ENCODE measurements at places on chromosomes 12 and 14.

DNA sequence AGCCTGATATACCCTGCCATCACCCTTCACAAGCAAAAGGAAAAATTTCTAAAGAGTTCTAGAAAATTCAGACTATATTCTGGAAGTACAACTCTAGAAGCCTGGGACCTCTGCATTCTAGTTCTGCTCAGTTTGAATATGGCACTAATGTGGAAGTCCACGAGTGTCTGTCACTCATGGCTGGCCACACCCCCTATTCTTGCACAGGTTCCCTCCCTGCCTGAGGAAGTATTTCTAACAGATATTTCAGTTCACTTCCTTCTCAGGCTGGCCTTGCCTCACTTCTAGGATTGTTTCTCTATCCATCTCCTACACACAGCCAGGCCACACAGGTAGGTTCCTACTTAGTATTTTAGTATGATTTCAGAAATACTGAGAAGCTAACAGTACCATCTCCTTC lies 67.4 kb downstream of the PHLDA1 start:
- H3K4me3 ChIP-seq = no peak overlapping the region
- H3K27me3 ChIP-seq = no peaks in the 10 kb centered on the region
- no peak overlapping the region for H3K27ac ChIP-seq
- DNase-seq = no peak
- H3K36me3 ChIP-seq = no peaks in the 10 kb centered on the region
- H3K4me1 ChIP-seq = no peaks in the 10 kb centered on the region

DNA sequence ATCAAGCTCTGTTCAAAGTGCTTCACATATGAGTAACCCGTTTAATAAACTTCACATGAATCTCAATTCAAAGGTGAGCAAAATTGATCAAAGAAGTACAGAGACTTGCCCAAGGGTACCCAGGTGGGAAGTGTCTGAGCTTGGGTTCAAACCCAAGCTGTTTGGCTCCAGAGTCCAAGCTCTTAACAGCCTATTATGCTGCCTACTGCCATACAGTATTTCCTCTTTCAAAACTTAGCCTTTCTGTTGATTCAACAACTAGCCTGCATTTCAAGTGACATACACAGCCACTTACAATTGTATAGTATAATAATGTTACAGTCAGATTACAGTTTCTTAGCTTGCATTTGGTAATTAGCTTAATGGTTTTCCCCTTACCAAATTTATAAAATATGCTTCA lies 29.7 kb downstream of the FRMD6 start:
- H3K4me1 ChIP-seq = no peaks in the 10 kb centered on the region
- DNase-seq = no peak

DNA sequence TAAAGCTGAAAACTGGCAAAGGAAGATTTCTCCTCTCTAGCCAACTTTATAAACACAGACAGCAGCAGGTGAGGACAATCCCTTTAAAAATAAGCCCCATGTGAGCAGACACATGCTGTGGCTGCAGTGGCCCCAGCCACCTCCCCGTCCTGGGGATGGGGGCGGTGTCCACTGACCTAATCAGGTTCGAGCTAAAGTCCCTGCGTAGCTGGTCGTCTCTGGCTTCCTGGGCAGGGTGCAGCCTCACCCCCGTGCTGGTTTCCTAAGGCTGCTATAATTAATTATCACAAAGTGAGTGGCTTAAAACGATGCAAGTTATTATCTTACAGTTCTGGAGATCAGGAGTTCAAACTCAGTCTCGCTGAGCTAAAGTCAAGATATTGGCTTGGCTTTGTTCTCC lies 1.0 kb downstream of the BDKRB1 start:
- H3K4me1 ChIP-seq = no peaks in the 10 kb centered on the region
- no peaks in the 10 kb centered on the region for H3K27me3 ChIP-seq
- no peaks in the 10 kb centered on the region for H3K36me3 ChIP-seq
- no peak overlapping the region for H3K27ac ChIP-seq
- no peak overlapping the region for H3K4me3 ChIP-seq
- no peak for DNase-seq

DNA sequence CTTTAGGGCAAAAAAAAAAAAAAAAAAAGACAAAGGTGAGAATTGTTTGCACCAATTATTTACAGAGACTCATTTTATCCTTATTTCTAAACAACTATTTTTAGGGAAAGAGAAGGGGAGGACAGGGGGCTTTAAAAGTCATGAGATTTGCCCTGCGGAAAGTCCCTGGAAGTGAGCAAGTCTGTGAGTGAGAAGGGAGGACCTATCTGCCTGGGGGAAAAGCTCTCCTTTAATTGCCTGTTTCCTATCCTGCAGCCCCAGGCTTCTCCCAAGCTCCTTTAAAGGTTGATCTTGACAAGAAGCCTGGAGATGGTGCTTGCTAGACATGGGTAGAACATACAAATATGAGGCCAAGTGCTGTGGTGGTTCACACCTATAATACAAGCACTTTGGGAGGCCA lies 8.3 kb upstream of the CHST11 start:
- H3K36me3 ChIP-seq = no peaks in the 10 kb centered on the region
- H3K27ac ChIP-seq = no peak overlapping the region
- H3K4me3 ChIP-seq = no peak overlapping the region
- DNase-seq = no peak
- no peaks in the 10 kb centered on the region for H3K27me3 ChIP-seq
- peaks cover 3% of the 10 kb centered on the region for H3K4me1 ChIP-seq

DNA sequence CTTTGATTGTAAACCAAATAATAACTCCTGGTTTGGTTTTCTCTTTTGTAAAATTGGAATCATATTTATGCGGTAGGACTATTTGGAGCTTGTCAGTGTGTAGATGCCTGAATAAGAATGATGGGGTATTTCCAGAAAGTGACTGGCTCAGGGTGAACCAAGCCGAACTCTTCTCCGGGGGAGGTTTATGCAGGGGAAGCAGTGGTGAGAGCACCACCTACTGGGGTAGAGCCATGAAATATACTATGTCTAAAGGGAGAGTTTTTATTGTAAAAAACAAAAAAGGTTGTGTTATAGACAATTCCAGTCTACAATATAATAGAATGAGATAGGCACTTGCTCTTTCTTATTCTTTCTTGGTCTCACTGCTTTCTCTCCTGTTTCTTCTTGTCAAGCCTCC lies 222.9 kb upstream of the SLC16A7 start:
- no peaks in the 10 kb centered on the region for H3K36me3 ChIP-seq
- H3K27me3 ChIP-seq = no peaks in the 10 kb centered on the region
- H3K27ac ChIP-seq = no peak overlapping the region
- no peak for DNase-seq
- H3K4me1 ChIP-seq = no peaks in the 10 kb centered on the region

DNA sequence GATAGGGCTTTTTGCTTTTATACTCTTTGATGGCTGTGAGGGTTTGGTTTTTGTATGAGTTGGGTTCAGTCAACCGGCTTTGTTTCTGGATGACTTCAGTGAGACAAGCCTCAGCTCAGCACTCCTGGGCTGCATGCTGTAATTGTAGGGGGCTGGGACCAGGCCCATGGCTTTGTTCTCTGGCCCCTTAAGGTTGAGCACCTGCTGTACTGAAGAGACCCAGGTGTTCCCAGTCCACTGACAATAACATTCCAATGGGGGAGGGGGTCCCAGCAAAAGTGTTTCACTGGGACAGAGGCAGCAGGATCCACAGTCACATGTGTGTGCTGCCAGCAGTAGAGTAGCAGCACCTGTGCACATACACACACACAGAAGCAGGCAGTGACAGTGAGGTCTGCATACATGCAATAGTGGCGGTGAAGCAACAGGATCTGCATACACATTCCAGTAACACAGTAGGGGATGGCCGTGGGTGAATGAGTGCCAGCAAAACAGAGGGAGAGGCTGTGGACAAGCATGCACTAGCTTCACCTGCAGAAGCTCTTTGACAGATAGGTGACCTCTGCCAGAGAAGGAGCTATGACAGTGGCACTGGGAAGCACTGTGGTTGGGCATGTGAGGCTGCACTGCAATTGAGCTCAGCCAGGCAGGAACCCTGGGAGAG lies 240.4 kb downstream of the ASCL1 start:
- no peak overlapping the region for H3K4me3 ChIP-seq
- no peaks in the 10 kb centered on the region for H3K4me1 ChIP-seq
- no peak overlapping the region for H3K27ac ChIP-seq
- no peaks in the 10 kb centered on the region for H3K36me3 ChIP-seq
- no peaks in the 10 kb centered on the region for H3K27me3 ChIP-seq

DNA sequence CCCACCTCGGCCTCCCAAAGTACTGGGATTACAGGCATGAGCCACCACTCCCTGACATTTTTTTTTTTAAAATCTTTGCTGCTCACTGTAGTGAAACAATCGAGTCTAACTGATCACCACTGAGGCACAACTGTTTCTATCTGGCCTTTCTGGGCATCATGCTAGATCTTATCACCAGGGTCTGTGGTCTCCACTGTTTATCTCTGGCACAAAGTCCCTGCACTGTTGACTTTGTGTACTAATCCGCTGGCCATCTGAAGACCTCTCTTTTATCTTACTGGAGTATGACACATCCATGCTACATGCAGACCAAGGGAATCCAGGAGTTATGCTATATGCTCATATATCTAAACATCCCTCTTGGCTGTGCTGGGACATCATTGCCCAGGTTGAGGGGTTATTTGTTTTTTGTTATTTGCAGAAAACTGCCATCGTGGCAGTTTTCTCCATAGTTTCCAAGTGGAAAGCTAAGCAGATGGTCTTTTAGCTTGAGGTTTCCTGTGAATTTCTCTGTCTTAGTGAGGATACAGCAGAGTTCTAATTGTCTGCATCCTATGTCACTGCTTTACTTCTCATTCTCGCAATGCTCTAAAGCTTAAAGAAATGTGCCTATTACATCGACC lies 456.9 kb downstream of the CCER1 start:
- no peak overlapping the region for H3K27ac ChIP-seq
- no peaks in the 10 kb centered on the region for H3K27me3 ChIP-seq
- no peaks in the 10 kb centered on the region for H3K36me3 ChIP-seq
- no peaks in the 10 kb centered on the region for H3K4me1 ChIP-seq

- H3K27ac ChIP-seq = no peak overlapping the region
- H3K4me3 ChIP-seq = no peak overlapping the region
- no peaks in the 10 kb centered on the region for H3K36me3 ChIP-seq
- no peaks in the 10 kb centered on the region for H3K27me3 ChIP-seq
- no peaks in the 10 kb centered on the region for H3K4me1 ChIP-seq
- no peak for DNase-seq
Observed at GRCh38 chr12:28550757-28551704, 360.8 kb downstream of the CCDC91 start.

GRCh38 chr12:90621927-90622326 lies 333.0 kb downstream of the CCER1 start:
- H3K4me1 ChIP-seq = no peaks in the 10 kb centered on the region
- H3K4me3 ChIP-seq = no peak overlapping the region
- no peaks in the 10 kb centered on the region for H3K36me3 ChIP-seq
- H3K27me3 ChIP-seq = no peaks in the 10 kb centered on the region

- H3K27ac ChIP-seq = no peak overlapping the region
- no peak overlapping the region for H3K4me3 ChIP-seq
- H3K36me3 ChIP-seq = no peaks in the 10 kb centered on the region
- no peaks in the 10 kb centered on the region for H3K27me3 ChIP-seq
Observed at GRCh38 chr14:103905842-103906456, 22.3 kb upstream of the TDRD9 start.

GRCh38 chr14:56299306-56299984 lies 181.2 kb downstream of the PELI2 start:
- H3K27ac ChIP-seq = no peak overlapping the region
- H3K36me3 ChIP-seq = no peaks in the 10 kb centered on the region
- no peaks in the 10 kb centered on the region for H3K27me3 ChIP-seq
- H3K4me1 ChIP-seq = no peaks in the 10 kb centered on the region
- no peak for DNase-seq

GRCh38 chr12:52245259-52245961 lies 12.4 kb downstream of the KRT7 start:
- H3K27me3 ChIP-seq = peaks cover 17% of the 10 kb centered on the region
- H3K27ac ChIP-seq = no peak overlapping the region
- DNase-seq = no peak
- no peaks in the 10 kb centered on the region for H3K36me3 ChIP-seq

DNA sequence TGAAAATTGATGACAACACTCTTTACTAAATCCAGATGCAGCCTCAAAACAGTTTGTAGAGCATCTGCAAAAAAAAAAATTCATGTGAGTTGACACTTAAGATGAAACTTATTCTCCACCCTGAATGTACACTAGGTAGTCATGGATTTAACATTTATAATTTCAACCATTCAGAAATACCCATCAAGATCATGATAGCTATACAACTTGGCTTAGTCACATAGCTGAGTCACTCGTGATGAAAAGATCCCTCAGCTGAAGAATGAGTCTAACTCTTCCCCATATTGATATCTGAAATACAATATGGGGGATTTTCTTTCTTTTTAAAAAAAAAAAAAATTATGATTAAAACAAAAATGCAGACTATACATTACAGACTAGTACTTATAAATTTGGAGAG lies 104.8 kb upstream of the PLEKHG7 start:
- H3K4me1 ChIP-seq = no peaks in the 10 kb centered on the region
- no peaks in the 10 kb centered on the region for H3K27me3 ChIP-seq
- no peak overlapping the region for H3K27ac ChIP-seq
- no peak for DNase-seq

DNA sequence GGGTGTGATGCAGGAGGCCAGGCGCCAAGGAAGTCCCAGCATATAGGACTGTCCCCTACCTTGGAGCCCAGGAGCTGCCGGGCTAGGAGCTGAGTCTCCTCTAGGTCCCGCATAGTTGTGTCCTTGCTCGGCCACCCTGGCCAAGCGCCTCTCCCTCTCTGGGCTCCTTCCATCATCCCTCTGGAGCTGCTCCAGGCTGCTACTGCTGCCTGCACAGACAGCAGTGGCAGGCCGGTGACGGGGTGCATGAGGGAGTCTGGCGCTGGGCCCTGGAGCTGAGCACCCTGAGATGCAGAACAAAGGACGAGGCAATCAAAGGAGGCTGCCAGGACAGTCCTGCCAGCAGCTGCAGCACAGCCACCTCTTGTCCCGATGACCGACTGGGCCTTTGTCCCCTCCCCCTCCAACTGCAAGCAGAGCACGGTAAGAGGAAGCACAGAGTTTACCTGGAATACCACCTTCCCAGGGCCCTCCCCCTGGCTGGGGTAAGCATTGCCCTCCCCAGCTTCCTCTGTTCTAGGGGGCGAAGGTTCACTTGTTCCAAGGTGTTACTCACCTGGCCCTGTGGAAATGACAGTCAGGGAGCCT lies 10.4 kb downstream of the DTX1 start:
- no peaks in the 10 kb centered on the region for H3K27me3 ChIP-seq
- no peak overlapping the region for H3K4me3 ChIP-seq
- no peak for DNase-seq
- peaks cover 9% of the 10 kb centered on the region for H3K4me1 ChIP-seq

DNA sequence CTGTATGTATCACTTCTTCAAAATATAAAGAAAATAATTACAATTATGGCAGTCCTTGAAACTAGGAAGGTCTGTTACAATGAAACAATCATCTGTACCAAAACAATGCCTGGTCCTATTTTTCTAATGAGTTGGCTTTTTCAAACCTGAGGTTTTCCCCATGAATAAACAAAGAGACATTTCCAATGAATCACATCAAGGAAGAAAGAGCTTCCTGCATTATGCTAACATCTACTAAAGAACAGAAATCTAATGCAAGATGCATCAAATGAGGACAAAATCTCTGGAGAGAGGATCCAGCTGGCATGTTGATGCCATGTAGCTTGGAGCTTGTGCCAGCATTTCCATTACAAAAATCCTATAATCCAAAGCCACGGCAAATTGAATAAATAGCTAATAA lies 29.3 kb downstream of the NIN start:
- H3K27me3 ChIP-seq = no peaks in the 10 kb centered on the region
- no peaks in the 10 kb centered on the region for H3K36me3 ChIP-seq
- no peak for DNase-seq

Data from H1 (cell line).